ENCODE measurements at places on chromosomes 3 and 15. TPM values are rescaled to one million over a fixed set of nuclear protein-coding genes. Genes with fewer than 3 reads are reported as not detected.

The PLAAT1 gene
- 9.4 TPM for total RNA-seq

The SEMA6D gene
- 0.40 TPM for total RNA-seq

The LHFPL4 gene
- total RNA-seq, result 0.29 TPM

The ACAD11 gene
- 4.7 TPM for total RNA-seq

The GOLGA6A gene
- 0.06 TPM for total RNA-seq

The CCR9 gene
- not detected for total RNA-seq

The EPHA3 gene
- total RNA-seq, result not detected

The GRK7 gene
- not detected for total RNA-seq

The CP gene
- not detected for total RNA-seq

The TMEM40 gene
- total RNA-seq, result not detected

The AHSG gene
- total RNA-seq, result not detected

The GCSAM gene
- total RNA-seq, result not detected

The LYZL4 gene
- 0.23 TPM for total RNA-seq

The TM4SF4 gene
- total RNA-seq, result not detected
